ENCODE measurements at places on chromosomes 7 and 10. TPM values are rescaled to one million over a fixed set of nuclear protein-coding genes. Genes with fewer than 3 reads are reported as not detected.

The ELFN1 gene
- not detected for total RNA-seq

The PPP1R3A gene
- total RNA-seq = not detected

The ACTL6B gene
- not detected for total RNA-seq

The OR6B1 gene
- not detected for total RNA-seq

The SYNPO2L gene
- total RNA-seq = not detected

The FAM171A1 gene
- 1.5 TPM for total RNA-seq
